ENCODE measurements at places on chromosomes 5 and 9.

- DNase-seq = no peak
Measured at GRCh38 chr9:88753691-88754367, 218.9 kb downstream of the NXNL2 start.

DNA sequence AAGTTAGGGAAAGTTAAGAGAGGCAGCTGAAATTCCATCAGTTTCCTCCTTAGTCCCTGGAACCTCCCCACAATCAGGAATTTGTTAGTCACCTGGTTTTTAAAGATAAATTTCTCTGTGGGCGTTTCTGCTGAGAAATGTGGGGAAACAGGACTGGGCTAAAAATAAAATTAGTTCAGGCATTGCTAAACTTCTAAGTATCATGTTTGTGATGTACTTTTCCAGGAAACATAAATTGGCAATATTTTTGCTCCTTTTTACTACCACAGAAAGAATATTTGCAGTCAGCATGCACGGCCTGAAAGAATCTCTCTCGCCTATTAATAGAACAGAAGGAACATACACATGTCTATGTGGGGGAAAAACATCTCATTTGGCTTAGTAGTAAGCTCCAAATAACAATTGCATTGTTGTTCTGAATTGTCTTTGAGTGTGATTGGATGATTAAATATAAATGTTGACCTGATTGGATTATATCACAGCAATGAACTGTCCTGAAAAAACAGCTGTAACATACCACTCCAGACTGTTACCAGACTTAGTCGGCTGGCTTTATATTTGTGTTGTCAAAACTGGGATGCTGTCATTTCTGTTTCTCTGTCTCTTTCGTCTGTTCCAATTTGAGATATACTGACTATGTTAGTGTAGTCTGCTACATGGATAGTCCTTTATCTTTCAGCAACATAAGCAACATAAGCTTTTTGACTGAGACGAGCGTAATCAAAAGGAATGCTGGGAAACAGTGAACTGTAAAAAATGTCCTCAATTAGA is 12.9 kb downstream of the TJP2 start:
- no peak for DNase-seq

DNA sequence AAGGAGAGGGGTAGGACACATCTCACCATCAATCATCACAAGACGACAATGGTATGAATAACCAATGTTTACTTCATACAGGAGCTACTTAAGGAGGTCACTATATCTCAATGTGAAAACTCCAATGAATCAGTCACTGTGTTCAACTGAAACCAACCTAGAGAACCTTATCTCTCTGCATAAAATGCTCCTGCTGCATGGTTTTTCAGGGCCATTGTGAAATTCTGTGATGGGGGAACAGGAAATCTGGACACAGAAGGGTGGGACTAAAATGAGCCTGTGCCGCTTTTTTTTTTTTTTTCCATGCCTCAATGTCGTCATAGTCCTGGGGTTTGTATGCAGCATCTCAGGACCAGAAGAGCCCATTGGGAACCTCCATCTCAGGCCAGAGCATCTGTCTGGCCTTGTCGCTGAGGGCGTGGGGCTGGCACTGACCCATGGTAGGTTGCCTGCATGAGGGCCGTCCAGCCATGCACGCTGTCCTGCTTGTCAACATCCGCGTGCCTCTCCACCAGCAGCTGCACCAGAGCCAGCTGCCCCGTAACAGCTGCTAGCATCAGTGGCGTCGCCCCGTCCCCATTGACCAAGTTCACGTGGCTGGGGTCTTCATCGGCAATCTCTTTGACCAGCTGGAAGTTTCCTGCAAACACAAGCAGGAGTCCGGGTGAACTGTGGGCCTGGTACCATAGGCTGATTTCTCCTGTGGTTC is 12.7 kb downstream of the ANKS6 start:
- DNase-seq = no peak

DNA sequence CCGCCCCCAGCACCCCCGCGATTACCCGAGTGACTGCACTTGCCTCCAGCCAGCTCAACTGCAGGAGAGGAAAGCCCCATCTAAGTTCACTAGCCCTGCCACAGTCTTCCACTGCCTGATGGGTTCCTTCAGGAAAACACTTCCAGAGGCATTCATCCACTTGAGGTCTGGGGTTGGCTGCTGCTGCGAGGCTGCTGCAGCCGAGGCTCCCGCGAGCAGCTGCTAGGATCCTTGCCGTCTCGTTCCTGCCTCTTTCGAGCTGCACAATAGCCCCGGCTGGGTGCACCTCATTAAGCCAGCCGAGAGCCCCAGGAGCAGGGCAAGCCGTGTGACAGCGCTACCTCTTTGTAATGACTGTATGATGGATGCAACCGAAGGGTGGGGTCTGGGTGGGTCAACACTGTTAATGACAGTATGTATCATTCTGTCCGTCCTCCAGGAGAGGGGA is 24.2 kb upstream of the ELAVL2 start:
- DNase-seq = no peak

DNA sequence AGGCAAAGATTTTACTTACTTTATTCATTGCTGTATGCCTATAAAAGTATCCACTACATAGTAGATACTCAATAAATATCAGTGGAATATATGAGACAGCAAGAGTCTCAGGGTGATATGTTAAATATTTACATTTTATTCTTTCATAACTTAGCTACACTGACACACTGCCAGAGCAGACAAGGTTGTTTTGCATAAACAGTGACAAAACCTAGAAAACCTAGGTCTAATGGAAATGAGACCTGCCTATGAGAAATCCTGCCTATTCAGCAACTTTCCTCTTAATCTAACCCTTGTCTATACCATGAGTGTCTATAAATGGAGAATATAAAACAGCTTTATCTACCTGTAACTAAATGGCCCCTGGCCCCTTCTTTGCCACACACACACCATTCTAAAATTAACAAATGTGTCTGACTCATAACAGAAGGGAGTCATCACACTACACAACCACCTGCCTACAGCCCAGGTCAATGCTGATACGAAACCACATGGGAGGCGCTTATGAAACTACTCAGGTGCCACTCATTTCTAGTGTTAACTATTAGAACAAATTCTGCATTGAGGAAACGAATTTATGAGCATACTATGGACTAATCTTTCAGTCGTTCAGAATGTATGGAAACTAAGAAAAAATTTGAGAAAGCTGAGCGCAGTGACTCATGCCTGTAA is 60.3 kb downstream of the UBAP2 start:
- peak; percentile 64 for DNase-seq

DNA sequence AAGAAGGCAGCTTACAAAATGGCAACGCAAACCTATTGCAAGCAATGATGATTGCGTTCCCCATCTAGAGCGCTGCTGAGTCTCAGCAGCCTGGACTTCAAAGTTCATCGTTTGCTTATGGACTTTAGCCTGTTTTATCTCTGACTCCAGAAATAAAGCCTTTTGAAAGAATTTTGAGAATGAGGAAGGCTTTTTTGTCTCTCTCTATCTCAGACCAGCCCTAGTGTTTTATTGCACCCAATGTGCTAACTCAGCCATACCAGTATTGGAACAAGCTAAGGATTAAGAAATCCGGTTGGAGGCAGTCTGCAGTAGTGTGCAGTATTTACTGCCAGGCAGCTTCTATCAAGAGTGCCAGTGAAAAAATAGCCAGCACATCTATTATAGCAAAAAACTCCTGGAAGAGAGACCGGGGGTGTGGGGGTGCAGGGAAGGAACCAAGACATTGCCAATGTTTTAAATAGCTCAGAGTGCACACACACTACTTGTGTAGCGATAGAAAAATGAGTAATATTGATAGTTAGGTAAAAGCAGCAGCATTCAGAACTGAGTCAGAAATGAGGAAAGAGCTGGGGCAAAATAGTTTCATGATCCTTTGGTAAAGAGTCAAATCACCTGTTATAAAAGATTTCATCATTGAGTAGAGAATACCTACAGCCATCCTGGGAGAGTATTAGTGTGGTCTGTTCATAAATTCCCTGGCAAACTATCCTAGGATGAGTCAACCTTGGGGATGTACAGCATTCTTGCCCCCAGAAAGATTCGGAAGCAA is 219.0 kb downstream of the ZNF608 start:
- no peak for DNase-seq

- no peak for DNase-seq
Measured at GRCh38 chr5:73346878-73347408, 101.6 kb downstream of the FOXD1 start.

Measured in GM18507 (cell line).